ENCODE measurements at places on chromosomes 13 and 19.

DNA sequence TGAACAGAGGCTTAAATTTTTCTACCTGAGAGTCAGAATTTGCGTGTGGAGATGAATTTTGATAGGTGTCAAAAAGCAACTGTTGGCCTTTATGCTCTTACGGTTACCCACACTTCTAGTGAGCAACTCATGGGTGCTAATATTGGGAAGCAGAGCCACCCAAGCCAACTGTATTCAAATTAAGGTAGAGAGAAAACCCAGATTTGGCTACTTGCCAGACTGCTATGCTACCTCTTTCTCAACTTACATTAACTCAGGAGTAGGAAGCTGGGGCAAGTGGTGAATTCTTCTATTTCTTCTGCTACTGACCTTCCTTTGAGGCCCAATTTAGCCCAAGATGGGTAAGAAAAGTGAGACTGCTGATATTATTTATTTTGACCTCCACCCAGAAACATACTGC lies 83.9 kb downstream of the OLFM4 start:
- no peaks in the 10 kb centered on the region for H3K36me3 ChIP-seq
- no peak for DNase-seq
- H3K27ac ChIP-seq = no peak overlapping the region
- H3K4me1 ChIP-seq = peaks cover 5% of the 10 kb centered on the region

- H3K4me1 ChIP-seq = no peaks in the 10 kb centered on the region
- H3K27me3 ChIP-seq = no peaks in the 10 kb centered on the region
- no peak overlapping the region for H3K27ac ChIP-seq
- no peak for DNase-seq
- H3K4me3 ChIP-seq = no peak overlapping the region
Observed at GRCh38 chr19:17765069-17765618, 13.9 kb downstream of the FCHO1 start.

DNA sequence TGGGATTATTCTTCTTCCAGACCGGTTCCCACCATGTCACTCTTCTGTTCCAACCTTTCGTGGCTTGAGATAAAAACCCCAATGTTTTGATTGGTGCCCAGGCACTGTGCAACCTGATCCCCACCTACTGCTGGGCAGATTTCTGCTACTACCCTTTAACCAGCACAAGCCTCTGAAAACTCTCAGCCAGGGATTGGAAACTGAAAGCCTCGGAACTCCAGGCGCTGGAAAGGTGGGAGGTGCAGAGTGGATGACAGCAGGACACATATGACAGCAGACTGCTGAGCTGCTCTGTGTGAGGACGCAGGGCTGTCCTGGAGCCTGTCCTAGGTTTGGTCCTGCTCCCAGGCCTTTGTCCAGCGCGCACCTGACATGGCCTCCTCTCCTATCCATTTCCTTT lies 68.5 kb upstream of the GTF3A start:
- H3K27ac ChIP-seq = no peak overlapping the region
- DNase-seq = no peak
- H3K4me3 ChIP-seq = no peak overlapping the region

DNA sequence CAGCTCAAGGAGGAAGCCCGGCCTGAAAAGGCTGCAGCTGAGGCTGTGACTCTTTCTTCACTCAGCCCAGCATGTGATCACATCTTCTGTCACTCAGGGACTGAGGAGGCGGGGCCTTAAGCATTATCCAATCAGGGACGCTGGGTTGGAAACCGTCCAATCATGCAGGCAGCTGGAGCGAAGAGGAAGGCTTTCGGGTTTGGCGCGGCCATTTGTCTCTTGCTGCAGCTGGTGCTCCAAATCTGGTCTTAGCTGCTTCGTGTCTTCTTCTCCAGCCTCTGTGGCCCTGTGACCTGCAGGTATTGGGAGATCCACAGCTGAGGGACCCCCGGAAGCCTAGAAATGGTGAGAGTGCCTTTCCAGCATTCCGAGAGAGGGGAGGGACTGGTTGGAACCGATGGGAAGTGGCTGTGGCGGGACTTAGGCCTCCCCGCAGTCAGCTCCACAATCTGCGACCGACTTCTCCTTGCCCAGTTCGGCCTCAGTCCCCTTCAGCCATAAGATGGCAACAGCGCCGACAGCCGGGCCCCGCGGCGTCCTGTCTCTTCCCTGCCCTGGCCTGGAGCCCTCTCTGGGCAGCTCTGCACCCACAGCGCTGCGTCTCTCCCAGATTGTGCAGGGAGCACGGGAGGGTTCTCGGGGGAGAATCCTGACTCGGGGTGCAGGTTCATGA lies at the start of gene ZNF90:
ZNF90 (plus strand) TSS at position 210 of the 673 bp plus-strand sequence; CDS start at position 343, 133 bp downstream.
- peak; percentile 97 for DNase-seq
- H3K4me1 ChIP-seq = peaks cover 4% of the 10 kb centered on the region
- H3K27me3 ChIP-seq = no peaks in the 10 kb centered on the region
- H3K36me3 ChIP-seq = no peaks in the 10 kb centered on the region
- peak within 1 kb of the TSS; percentile 52 for H3K4me3 ChIP-seq

DNA sequence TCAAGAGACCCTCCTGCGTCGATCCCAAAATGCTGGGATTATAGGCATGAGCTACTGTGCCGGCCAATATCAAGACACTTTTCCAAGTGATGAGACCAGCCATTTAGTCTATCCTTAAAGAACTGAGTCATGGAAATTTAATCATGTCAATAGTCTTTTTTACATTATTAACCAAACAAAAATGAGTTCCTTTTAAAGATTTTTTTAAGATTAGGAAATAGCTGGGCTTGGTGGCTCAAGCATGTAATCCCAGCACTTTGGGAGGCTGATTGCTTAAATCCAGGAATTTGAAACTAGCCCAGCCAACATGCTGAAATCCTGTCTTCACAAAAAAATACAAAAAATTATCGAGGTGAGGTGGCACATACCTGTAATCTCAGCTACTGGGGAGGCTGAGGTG lies 16.7 kb upstream of the ZNF564 start:
- H3K4me3 ChIP-seq = no peak overlapping the region
- H3K36me3 ChIP-seq = no peaks in the 10 kb centered on the region
- no peak for DNase-seq
- no peak overlapping the region for H3K27ac ChIP-seq
- H3K27me3 ChIP-seq = no peaks in the 10 kb centered on the region

DNA sequence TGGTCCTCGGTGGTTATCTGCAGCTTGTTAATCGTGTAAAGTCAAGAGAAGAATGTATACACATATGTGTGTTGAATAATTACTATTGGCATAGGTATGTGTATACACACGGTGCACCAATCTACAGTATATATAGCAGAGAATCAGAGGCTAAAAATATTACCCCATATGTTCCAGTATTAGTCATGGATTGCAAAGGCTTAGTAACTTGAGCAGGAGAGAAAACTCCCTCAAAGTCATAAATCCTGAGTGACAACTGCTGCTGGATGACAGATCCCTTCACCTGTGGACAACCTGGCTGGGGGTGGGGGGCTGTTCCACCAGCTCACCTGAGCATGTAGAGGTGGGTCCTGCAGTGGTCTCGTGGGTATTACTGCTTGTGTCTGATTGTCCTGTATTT lies 185.0 kb downstream of the ZNF536 start:
- no peak for DNase-seq
- H3K4me3 ChIP-seq = no peak overlapping the region
- H3K27ac ChIP-seq = no peak overlapping the region

GRCh38 chr13:43088093-43088511 lies 64.7 kb downstream of the DNAJC15 start:
- H3K27me3 ChIP-seq = no peaks in the 10 kb centered on the region
- no peaks in the 10 kb centered on the region for H3K36me3 ChIP-seq
- H3K4me3 ChIP-seq = no peak overlapping the region
- DNase-seq = no peak

DNA sequence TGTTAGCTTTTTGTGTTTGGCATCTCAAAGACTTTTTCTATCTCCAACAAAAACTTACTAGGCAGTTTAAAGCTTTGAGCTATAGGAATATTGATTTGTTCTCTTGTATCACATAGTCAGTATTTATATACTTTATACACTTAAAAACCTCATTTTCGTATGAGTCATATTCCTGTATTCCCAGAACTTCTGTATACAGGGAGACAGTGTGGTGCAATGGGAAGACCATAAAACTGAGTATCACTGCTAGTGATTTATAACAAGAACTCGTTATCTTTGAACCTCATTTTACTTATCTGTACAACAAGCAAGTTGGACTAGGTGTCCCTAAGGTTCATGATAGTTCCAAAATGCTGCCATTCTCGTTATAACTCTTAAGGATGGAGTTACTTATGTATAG lies 6.3 kb downstream of the GPR180 start:
- no peaks in the 10 kb centered on the region for H3K27me3 ChIP-seq
- DNase-seq = no peak
- no peaks in the 10 kb centered on the region for H3K36me3 ChIP-seq
- no peak overlapping the region for H3K4me3 ChIP-seq

GRCh38 chr13:93309886-93310523 lies 83.4 kb downstream of the GPC6 start:
- no peak for DNase-seq
- no peaks in the 10 kb centered on the region for H3K4me1 ChIP-seq
- no peak overlapping the region for H3K27ac ChIP-seq
- H3K27me3 ChIP-seq = no peaks in the 10 kb centered on the region
- no peaks in the 10 kb centered on the region for H3K36me3 ChIP-seq
- no peak overlapping the region for H3K4me3 ChIP-seq

GRCh38 chr13:40479196-40479845 lies 187.1 kb downstream of the FOXO1 start:
- H3K36me3 ChIP-seq = no peaks in the 10 kb centered on the region
- no peaks in the 10 kb centered on the region for H3K27me3 ChIP-seq
- H3K4me1 ChIP-seq = peaks cover 37% of the 10 kb centered on the region
- peak overlapping the region; percentile 81 for H3K27ac ChIP-seq

DNA sequence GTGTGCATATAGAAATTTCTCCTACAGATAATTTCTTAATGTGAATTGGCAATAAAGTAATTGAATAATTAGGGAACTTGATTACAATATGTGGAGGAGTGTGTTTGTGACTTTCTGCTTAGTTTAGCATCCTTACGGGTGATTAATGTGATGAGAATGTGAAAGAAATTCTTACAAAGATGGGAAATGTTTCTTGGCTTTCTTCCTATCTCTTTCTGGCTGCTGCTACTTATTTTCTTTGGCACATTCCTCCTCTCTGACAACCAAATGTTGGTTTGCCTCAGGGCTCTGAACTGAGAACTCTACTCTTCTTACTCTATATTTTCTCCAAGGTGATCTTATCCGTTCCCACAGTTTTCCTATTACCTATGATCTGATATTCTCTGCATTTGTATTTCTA lies 300.1 kb downstream of the TBC1D4 start:
- H3K27ac ChIP-seq = no peak overlapping the region
- no peaks in the 10 kb centered on the region for H3K4me1 ChIP-seq
- no peaks in the 10 kb centered on the region for H3K36me3 ChIP-seq
- no peak overlapping the region for H3K4me3 ChIP-seq

GRCh38 chr19:47637550-47637949 lies 28.6 kb downstream of the BICRA start:
- no peak overlapping the region for H3K27ac ChIP-seq
- H3K4me1 ChIP-seq = no peaks in the 10 kb centered on the region
- no peaks in the 10 kb centered on the region for H3K27me3 ChIP-seq
- no peak for DNase-seq
- no peaks in the 10 kb centered on the region for H3K36me3 ChIP-seq
- H3K4me3 ChIP-seq = no peak overlapping the region

GRCh38 chr13:43963726-43964125 lies 84.0 kb downstream of the LACC1 start:
- no peak for DNase-seq
- H3K4me3 ChIP-seq = no peak overlapping the region
- H3K4me1 ChIP-seq = no peaks in the 10 kb centered on the region
- H3K36me3 ChIP-seq = no peaks in the 10 kb centered on the region

DNA sequence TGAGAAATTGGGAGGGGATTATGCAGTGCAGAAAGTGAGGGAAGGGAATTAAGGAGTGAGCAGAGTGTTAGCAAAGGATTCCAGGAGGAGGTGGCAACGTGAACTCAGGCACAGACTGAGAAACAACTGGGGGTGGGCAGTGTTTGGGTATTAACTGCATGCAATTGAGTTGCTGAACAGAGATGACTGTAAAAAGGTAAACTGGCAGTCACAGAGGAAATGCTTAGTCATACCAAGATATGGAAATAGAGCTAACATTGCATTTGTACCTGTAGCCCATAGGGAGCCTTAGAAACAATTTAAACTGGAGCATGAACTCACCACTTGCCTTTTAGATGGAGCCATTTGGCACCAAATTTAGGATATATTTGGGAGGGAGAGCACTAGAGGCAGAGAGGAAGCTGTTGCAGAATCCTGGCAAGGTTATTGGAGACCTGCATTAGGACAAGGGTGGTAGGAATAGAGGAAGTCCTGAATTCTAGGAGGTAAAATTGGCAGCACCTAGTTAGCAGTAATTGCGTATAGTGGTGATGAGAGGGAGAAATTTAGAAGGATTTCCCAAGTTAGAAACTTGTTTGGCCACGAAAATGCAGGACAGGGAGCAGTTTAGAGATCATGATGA lies 100.6 kb upstream of the FRY start:
- DNase-seq = no peak
- H3K36me3 ChIP-seq = no peaks in the 10 kb centered on the region
- H3K27me3 ChIP-seq = no peaks in the 10 kb centered on the region
- H3K4me1 ChIP-seq = peaks cover 35% of the 10 kb centered on the region
- no peak overlapping the region for H3K4me3 ChIP-seq

DNA sequence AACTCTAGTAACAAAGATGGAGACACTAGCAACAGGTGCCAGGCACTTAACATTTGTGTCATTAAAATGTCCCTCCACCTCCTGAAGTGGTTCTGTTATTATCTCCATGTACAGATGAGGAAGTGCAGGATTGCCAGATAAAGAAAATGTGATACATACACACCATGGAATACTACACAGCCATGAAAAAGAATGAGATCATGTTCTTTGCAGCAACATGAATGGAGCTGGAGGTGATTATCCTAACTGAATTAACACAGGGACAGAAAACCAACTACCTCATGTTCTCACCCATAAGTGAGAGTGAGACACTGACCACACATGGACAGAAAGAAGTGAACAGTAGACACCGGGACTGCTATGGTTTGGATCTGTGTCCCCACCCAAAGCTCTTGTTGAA lies 60.5 kb downstream of the ZNF557 start:
- peaks cover 55% of the 10 kb centered on the region for H3K36me3 ChIP-seq
- no peaks in the 10 kb centered on the region for H3K27me3 ChIP-seq
- no peaks in the 10 kb centered on the region for H3K4me1 ChIP-seq
- H3K4me3 ChIP-seq = no peak overlapping the region

DNA sequence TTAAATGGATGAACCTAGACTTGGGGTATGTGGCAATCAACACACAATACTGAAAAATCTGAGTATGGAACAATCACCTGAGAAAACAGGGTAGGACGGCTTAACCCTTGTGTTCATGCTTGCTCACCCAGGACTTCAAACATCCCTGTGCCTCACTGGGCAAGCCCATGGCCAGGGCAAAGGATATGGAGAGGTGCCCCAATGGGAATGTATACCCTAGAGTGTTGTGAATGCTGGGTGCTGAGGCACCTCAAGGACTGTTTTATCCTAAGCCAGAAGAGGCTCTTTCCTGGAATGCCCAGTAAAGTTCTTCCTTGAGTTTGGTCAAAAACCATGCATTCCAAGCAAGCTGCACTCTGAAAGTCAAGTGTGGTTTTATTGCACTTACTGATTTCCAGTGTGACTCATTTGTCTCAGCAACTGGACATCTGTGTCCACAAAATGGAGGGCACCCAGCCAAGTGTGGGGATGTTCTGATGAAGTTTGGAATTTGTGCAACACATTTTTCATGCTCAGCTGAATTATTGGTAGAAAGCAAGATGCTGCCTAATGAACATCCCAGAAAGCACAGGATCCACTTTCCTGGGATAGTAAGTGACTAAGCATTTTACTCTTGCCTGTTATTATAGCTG lies 531.3 kb downstream of the RFC3 start:
- H3K27me3 ChIP-seq = no peaks in the 10 kb centered on the region
- DNase-seq = peak; percentile 34
- H3K4me3 ChIP-seq = no peak overlapping the region
- H3K27ac ChIP-seq = no peak overlapping the region
- no peaks in the 10 kb centered on the region for H3K36me3 ChIP-seq

- H3K4me1 ChIP-seq = no peaks in the 10 kb centered on the region
- no peak overlapping the region for H3K4me3 ChIP-seq
- no peak for DNase-seq
- no peak overlapping the region for H3K27ac ChIP-seq
Observed at GRCh38 chr19:9847087-9847671, 12.1 kb downstream of the PIN1 start.

Measured in pancreas (tissue), 10 donors.